Adrenal gland (tissue), 19 donors: ENCODE measurements at places on chromosomes 13 and 19. TPM values are rescaled to one million over a fixed set of nuclear protein-coding genes. Genes with fewer than 3 reads are reported as not detected.

GRCh38 chr13:28744656-28745055 lies 25.9 kb upstream of the SLC46A3 start:
- H3K27ac ChIP-seq: no peak overlapping the region
- H3K4me1 ChIP-seq: no peaks in the 10 kb centered on the region
- no peaks in the 10 kb centered on the region for H3K36me3 ChIP-seq
- no peak for DNase-seq

DNA sequence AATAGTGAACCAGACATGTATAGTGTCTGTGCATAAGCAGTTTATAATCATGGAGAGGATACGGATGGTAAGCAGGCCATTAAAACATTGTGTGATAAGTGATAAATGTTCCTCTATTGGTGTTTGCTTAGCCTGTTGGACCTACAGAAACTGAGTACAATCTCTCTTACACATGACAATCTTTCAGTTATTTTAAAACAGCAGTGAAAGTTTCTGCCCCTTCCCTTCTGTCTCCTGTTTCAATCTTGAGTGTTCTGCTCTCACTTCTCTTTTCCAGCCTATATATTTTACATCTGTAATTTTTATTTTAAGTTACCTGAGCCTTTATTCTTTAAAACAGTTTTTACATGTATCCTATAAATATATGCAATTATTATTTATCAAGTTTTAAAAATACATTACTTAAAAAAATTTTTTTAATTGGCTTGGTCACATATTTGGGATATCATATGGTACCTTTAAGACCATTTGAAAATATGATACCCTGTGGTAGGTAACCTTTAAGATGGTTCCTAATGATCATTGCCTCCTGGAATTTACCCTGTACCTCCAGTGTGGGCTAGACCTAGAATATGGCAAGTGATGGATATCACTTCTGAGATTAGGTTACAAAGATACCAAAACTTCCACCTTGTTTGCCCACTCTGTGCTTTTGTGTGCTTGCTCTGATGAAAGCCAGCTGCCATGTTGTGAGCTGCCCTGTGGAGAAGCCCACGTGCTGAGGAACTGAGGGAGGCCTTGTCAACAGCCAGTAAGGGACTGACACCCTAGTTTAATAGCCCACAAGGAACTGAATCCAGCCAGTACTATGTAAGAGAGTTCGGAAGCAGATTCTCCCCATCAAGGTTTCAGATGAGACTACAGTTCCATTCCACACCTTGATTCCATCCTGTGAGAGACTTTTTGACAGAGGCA lies 99.3 kb downstream of the DHRS12 start:
- no peak overlapping the region for H3K4me3 ChIP-seq
- no peaks in the 10 kb centered on the region for H3K36me3 ChIP-seq
- no peaks in the 10 kb centered on the region for H3K4me1 ChIP-seq
- no peak for DNase-seq

The SIGLEC5 gene
- total RNA-seq: 0.57 TPM

The PHLDB3 gene
- total RNA-seq: 25.9 TPM

The TSC22D1 gene
- total RNA-seq: 95.5 TPM

GRCh38 chr13:26881154-26881553 lies 120.6 kb upstream of the GPR12 start:
- H3K27ac ChIP-seq: no peak overlapping the region
- H3K4me3 ChIP-seq: no peak overlapping the region
- H3K36me3 ChIP-seq: no peaks in the 10 kb centered on the region
- no peaks in the 10 kb centered on the region for H3K4me1 ChIP-seq
- peak; percentile 70 for DNase-seq

- H3K4me1 ChIP-seq: peaks cover 3% of the 10 kb centered on the region
- no peak for DNase-seq
- no peak overlapping the region for H3K4me3 ChIP-seq
- H3K27ac ChIP-seq: no peak overlapping the region
- no peaks in the 10 kb centered on the region for H3K27me3 ChIP-seq
These were observed 30.3 kb upstream of the EHD2 start for GRCh38 chr19:47682939-47683338.

DNA sequence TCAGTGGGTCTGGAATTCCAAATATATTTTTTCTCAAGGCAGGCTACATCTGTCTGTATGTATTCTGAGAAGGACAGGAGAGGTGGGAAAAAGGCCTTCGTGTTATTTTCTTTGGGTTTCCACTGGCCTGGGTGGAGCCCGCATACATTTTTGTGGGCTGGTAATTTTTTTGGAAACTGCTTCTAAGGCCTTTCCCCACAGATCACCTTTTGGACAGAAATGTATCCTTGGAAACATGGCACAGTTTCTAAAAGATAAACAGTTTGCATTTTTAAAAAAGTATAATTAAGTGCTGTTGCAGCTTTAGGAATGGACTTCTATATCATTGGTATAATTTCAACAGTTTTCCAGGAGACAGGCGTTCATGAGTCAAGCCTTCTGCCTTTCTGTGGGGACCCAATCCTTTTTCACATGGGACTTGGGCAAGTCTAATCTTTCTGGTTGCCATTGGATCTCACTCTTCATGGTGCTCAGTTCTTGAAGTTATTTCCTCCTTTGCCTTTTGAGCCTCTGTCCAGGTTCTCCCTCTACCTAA lies 8.9 kb downstream of the RFX2 start:
- no peaks in the 10 kb centered on the region for H3K27me3 ChIP-seq
- H3K4me3 ChIP-seq: no peak overlapping the region
- H3K4me1 ChIP-seq: peaks cover 24% of the 10 kb centered on the region
- no peak for DNase-seq
- no peaks in the 10 kb centered on the region for H3K36me3 ChIP-seq
- H3K27ac ChIP-seq: peak overlapping the region; percentile 71

The TLE6 gene
- 2.1 TPM for total RNA-seq

The CTU1 gene
- total RNA-seq: 23.9 TPM

DNA sequence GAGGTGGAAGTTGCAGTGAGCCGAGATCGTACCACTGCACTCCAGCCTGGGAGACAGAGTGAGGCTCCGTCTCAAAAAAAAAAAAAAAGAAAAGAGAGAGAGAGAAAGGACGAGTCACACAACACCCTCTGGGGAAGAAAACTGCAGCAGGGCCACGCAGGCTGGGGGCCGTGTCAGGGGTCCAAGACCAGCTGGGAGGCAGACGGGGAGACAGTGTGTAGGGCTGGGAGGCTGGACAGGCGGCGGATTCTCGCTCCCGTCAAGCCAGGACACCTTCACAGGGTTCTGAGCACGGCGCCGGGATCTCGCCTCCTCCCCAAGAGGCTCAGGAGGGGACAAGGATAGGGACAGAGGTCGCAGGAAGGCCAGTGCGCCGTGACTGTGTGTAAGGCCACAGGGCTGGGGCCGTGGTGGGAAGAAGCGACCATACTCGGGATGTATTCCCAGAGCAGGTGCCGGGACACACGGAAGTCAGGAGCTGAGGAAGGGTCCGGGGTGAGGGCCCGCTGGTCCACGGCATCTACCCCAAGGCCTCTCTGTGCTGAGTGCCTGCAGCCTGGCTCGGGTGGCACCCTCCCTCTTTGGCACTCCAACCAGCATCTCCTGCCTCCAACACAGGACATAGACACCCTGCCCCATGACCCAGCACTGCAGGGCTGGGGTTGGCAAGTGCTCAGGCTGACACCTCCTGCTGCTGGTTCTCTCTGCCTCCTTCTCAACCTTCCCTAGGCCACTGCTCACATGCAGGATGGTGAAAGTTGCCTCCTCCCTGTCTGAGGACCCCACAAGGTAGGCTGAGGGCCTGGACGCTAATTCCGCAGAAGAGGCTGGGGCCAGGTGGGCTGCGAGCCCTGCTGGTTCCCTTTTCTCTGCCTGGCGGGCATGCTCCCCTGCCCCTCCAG lies 21.2 kb downstream of the ZNF787 start:
- DNase-seq: no peak
- H3K27me3 ChIP-seq: no peaks in the 10 kb centered on the region
- no peaks in the 10 kb centered on the region for H3K4me1 ChIP-seq
- no peak overlapping the region for H3K4me3 ChIP-seq
- no peaks in the 10 kb centered on the region for H3K36me3 ChIP-seq

- peaks cover 63% of the 10 kb centered on the region for H3K36me3 ChIP-seq
- no peaks in the 10 kb centered on the region for H3K4me1 ChIP-seq
- DNase-seq: no peak
These were observed 46.9 kb downstream of the TPP2 start for GRCh38 chr13:102643656-102644055.

DNA sequence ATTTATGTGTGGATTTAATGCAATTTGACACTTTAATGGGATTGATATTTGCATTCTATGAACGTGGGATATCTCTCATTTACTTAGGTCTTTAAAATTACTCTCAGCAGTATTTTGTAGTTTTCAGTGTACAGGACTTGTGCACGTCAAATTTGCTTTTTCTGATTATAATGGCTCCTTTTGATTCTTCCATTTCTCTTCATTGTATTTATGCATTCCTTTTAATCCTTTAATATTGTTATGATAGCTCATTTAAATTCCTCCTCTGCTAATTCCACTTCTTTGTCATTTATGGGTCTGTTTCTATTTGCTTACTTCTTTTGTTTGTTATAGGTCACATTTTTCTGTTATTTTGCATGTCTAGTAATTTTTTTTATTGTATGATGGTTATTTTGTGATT lies 226.6 kb downstream of the ATP8A2 start:
- H3K36me3 ChIP-seq: no peaks in the 10 kb centered on the region
- DNase-seq: no peak
- H3K27me3 ChIP-seq: no peaks in the 10 kb centered on the region
- no peaks in the 10 kb centered on the region for H3K4me1 ChIP-seq
- H3K27ac ChIP-seq: no peak overlapping the region

- DNase-seq: no peak
- no peak overlapping the region for H3K27ac ChIP-seq
- no peaks in the 10 kb centered on the region for H3K36me3 ChIP-seq
- no peaks in the 10 kb centered on the region for H3K4me1 ChIP-seq
- no peaks in the 10 kb centered on the region for H3K27me3 ChIP-seq
- H3K4me3 ChIP-seq: no peak overlapping the region
These were observed 14.8 kb downstream of the FSD1 start for GRCh38 chr19:4319067-4319718.

GRCh38 chr19:48442116-48443035 lies 3.4 kb upstream of the GRWD1 start:
- peaks cover 5% of the 10 kb centered on the region for H3K36me3 ChIP-seq
- no peak overlapping the region for H3K4me3 ChIP-seq
- H3K27me3 ChIP-seq: peaks cover 5% of the 10 kb centered on the region
- no peak for DNase-seq

- H3K4me1 ChIP-seq: no peaks in the 10 kb centered on the region
- no peaks in the 10 kb centered on the region for H3K36me3 ChIP-seq
- no peaks in the 10 kb centered on the region for H3K27me3 ChIP-seq
- H3K27ac ChIP-seq: no peak overlapping the region
These were observed 43.6 kb upstream of the SERP2 start for GRCh38 chr13:44329909-44330545.

The SULT2A1 gene
- 408 TPM for total RNA-seq

- no peaks in the 10 kb centered on the region for H3K4me1 ChIP-seq
- no peaks in the 10 kb centered on the region for H3K27me3 ChIP-seq
- H3K4me3 ChIP-seq: no peak overlapping the region
These were observed 2.5 kb downstream of the IGSF23 start for GRCh38 chr19:44615863-44616247.

DNA sequence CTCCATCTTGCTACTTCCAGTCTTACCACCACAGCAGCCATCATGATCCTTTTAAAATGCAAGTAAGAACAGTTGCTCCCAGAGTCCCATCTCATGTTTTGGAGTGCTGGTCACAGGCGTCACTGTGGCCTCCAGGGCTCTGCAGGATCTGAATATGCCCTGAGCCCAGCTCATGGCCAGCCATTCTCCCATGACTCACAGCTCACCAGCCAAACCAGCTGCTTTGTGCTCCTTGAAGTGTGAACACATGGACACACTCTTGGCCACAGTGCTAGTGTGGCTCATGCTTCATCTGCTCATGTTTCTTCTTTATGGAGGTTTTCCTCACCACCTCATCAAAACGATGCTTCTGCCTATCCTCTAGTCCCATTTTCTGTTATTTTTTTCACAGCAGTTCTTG lies 466.5 kb downstream of the UQCRFS1 start:
- H3K4me1 ChIP-seq: no peaks in the 10 kb centered on the region
- H3K36me3 ChIP-seq: no peaks in the 10 kb centered on the region
- H3K4me3 ChIP-seq: no peak overlapping the region
- no peak for DNase-seq
